ENCODE measurements at places on chromosomes 12 and 14. TPM values are rescaled to one million over a fixed set of nuclear protein-coding genes. Genes with fewer than 3 reads are reported as not detected.

DNA sequence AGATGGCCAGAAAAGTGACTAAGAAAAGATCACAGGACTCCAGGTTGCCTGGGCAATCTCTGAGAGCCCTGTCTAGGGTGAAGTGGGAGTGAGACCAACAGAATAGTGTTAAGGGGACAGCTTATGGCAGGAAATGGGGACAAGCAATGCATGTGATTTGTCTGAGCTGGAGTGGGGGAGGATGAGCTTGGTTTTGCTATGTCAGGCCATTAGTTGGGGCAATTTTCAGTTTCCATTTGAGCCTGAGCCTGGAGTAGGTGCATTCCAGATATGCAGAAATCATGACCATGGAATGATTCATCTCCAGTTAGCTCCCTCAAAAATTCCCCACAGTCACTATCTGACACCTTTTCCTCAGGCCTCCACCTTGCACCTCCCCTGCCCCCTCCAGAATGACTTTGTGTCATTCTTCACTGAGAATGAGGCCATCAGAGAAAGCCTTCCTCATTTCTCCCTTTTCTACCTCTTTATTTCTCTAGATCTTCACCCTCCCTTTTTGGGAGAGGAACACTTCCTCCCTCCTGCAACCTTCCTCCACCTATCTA is 150.9 kb upstream of the PLEKHG7 start:
- no peak overlapping the region for H3K4me3 ChIP-seq
- no peaks in the 10 kb centered on the region for H3K36me3 ChIP-seq
- no peak overlapping the region for H3K27ac ChIP-seq
- peaks cover 15% of the 10 kb centered on the region for H3K4me1 ChIP-seq

DNA sequence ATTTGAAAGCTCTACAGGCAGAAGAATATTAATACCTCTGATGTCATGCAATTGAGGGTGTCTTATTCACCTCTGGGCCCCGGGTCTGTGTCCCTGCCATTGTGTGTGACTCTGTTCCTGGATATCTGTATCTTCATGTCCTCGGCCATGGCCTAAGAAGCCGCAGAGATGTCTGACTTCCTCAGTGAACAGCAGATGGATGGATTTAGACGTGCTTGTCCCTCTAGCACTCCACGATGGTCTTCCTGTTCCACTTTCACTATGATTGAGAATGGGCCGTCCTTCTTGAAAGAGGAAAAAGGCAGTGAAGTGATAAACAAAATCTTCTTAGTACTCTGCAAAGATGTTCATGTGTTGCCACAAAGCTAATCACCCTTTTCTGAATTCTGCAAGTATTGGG is 217.4 kb downstream of the SLC41A2 start:
- H3K36me3 ChIP-seq, result no peaks in the 10 kb centered on the region
- no peak for DNase-seq
- no peak overlapping the region for H3K4me3 ChIP-seq
- no peaks in the 10 kb centered on the region for H3K4me1 ChIP-seq
- H3K27me3 ChIP-seq, result no peaks in the 10 kb centered on the region

The NRIP2 gene
- 3.1 TPM for total RNA-seq

The MDGA2 gene
- 0.26 TPM for total RNA-seq

The KCNH5 gene
- not detected for total RNA-seq

The GPD1 gene
- 39.4 TPM for total RNA-seq

Data from heart left ventricle (tissue), 16 donors.